ENCODE measurements at places on chromosomes 13 and 19.

- no peaks in the 10 kb centered on the region for H3K27me3 ChIP-seq
- no peak for DNase-seq
- H3K36me3 ChIP-seq: no peaks in the 10 kb centered on the region
- H3K4me1 ChIP-seq: no peaks in the 10 kb centered on the region
- H3K27ac ChIP-seq: no peak overlapping the region
Observed at GRCh38 chr13:22014469-22014868, 343.6 kb downstream of the FGF9 start.

GRCh38 chr19:46201454-46202310, 27.9 kb upstream of the IGFL1 start:
- DNase-seq: no peak
- no peak overlapping the region for H3K27ac ChIP-seq
- peaks cover 6% of the 10 kb centered on the region for H3K27me3 ChIP-seq
- H3K4me3 ChIP-seq: no peak overlapping the region

GRCh38 chr19:42111384-42111783, 20.9 kb downstream of the POU2F2 start:
- H3K4me3 ChIP-seq: no peak overlapping the region
- H3K27me3 ChIP-seq: no peaks in the 10 kb centered on the region
- no peak overlapping the region for H3K27ac ChIP-seq
- no peak for DNase-seq

DNA sequence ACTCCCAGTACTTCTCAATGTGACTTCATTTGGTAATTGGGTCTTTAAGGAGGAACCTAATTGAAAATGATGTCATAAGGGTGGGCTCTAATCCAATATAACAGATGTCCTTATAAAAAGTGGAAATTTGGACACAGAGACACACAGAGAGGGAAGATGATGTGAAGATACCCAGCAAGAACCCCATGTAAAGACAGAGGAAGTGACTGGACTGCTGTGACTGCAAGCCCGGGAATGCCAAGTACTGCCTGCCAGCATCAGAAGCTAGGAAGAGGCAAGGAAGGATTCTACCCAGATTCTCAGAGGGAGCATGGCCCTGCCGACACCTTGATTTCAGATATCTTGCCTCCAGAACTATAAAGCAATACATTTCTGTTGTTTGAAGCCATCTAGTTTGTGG, 239.3 kb downstream of the KCTD12 start:
- no peaks in the 10 kb centered on the region for H3K4me1 ChIP-seq
- H3K4me3 ChIP-seq: no peak overlapping the region
- DNase-seq: no peak
- H3K27ac ChIP-seq: no peak overlapping the region

- no peak overlapping the region for H3K27ac ChIP-seq
- H3K4me3 ChIP-seq: no peak overlapping the region
- no peaks in the 10 kb centered on the region for H3K27me3 ChIP-seq
- H3K36me3 ChIP-seq: no peaks in the 10 kb centered on the region
- no peaks in the 10 kb centered on the region for H3K4me1 ChIP-seq
Observed at GRCh38 chr13:106941779-106942178, 373.8 kb upstream of the ARGLU1 start.
